ENCODE measurements at places on chromosomes 7 and 10.

GRCh38 chr7:2583798-2584580 is 25.2 kb downstream of the IQCE start:
- no peak for DNase-seq

GRCh38 chr7:146755585-146755984 is 639.0 kb downstream of the CNTNAP2 start:
- no peak for DNase-seq

GRCh38 chr10:122163174-122164022 is 107.7 kb upstream of the BTBD16 start:
- DNase-seq: no peak

DNA sequence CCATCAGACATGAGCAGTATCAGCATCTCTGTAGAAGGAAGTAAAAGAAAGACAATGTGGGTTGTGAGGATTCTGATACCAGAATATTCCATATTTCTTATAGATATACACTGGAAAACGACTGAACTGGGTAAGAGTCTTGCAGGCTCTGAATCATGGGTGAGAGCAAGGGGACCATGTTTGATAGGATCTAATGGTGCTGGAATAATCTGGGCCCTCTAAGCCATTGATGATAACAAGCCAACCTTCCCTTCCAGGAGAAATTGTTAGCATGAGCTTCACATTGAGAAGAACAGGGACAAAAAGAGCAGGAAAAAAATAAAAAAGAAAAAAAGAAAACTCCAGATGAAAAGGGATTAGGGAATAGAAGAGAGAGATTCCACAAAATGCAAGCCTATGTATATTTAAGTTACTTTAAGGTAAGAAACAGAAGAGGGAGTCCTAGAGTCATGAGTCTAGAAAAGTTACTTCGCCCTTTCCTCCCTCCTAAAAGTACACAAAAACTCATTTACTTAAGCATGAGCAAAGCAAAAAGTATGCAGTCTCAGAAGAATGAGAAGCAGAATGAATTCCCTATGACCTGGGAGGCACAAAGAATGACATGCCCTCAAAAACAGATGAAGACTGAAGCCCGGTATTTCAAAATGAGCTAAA is 181.9 kb downstream of the TMEM26 start:
- no peak for DNase-seq

- DNase-seq: no peak
These were observed 265.4 kb downstream of the INHBA start for GRCh38 chr7:41437257-41438196.
